ENCODE measurements at places on chromosomes 4 and X. TPM values are rescaled to one million over a fixed set of nuclear protein-coding genes. Genes with fewer than 3 reads are reported as not detected.

TRIM75 gene
- total RNA-seq, result not detected

SSX2B gene
- total RNA-seq, result not detected

AFF2 gene
- total RNA-seq, result under 0.01 TPM

SPANXN3 gene
- not detected for total RNA-seq

CPE gene
- 51.7 TPM for total RNA-seq

GUCY1A1 gene
- 23.4 TPM for total RNA-seq

USP51 gene
- 1.3 TPM for total RNA-seq

MAGEA8 gene
- not detected for total RNA-seq

SOWAHB gene
- under 0.01 TPM for total RNA-seq

EGF gene
- 0.83 TPM for total RNA-seq

RPS6KA3 gene
- total RNA-seq, result 29.0 TPM

DNA sequence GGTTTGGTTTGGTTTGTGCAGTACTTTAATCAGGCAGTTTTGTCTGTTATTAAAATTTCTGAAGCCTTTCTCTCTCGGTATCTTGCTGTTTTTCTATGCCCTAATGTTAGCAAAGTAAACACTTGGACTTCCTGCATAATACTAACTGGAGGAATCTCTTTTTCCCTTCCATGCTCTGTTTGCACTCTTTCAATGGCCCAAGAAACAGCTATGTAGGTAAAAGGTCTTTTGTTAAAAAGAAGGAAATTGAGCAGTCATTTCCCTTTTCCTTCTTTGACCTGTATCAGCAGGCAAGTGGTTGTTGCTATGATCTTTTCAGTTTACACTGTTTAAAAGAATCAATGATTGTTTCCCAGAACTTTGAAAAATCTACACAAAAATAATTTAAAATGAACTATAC lies 82.7 kb downstream of the CCSER1 start:
- DNase-seq, result no peak

DNA sequence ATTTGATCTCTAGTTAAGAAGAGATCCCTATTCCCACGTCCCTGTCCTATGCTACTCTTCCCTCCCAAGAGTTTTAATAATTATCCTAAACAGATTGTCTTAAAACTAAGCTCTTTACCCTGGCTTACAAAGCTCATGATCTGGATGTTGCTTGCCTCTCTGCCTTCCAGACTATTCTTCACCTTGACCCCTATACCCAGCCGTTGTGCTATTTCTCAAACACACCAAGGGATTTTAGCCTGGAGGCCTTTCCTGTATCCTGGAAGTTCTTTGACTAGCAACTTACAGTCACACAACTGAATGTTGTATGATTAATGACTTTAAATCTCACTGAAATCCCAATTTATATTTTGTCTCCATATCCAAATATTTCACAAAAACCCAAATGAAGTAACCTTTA lies 314.9 kb downstream of the ADGRL3 start:
- DNase-seq, result no peak

- no peak for DNase-seq
Measured at GRCh38 chr4:142762280-142762679, 83.8 kb downstream of the INPP4B start.

DNA sequence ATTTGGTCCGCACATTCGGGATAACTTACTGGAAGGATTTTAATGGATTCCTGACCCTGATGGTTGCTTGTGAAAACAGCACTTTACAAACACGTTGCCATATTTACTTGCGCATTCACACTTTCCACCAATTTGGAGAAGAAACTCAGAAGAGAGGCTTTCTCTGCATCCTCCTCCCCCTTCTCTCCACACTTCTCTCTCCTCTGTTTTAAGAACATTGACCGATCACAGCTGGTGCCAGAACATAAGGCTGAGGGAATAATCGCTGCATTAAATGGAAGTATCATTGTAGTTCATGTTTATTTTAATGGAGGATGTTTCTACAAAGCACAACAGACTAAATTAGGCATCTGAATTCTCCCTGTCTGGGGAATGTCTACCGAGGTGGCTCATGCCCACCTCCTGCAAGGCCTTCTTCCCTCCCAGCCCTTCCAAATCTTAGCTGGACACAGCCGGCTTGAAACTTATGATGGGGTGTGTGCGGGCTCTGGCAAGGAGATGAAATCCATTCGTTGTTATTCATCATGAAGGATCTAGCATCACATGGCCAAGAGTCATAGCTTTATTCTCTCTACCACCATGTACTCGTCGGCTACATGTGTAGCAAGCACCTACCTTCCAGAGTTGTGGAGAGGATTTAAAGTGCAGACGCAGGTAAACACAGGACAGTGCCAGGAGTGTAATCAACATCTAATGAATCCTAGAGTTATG lies 204.1 kb downstream of the LDB2 start:
- peak; percentile 50 for DNase-seq

DNA sequence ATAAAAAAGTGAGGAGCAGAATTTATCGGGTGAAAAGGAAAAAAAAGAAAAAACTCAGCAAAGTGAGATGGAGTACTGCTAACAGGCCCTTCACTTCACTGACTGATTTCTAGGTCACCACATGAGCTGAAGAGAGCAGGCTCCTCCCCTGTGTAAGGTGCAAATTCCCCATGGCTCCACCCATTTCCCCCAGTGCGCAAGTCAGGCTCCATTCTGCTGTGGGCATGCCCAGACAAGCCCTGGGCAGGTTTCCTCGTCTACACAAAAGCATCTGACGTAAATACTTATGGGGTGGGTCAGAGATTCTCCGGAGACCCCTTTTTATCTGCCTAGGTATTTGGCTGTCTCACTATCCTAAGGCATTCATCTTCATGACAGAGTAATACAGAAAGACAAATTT lies 157.9 kb downstream of the MAGEB5 start:
- no peak for DNase-seq

GRCh38 chrX:47683829-47684205 lies 24.8 kb upstream of the UXT start:
- DNase-seq, result no peak

DNA sequence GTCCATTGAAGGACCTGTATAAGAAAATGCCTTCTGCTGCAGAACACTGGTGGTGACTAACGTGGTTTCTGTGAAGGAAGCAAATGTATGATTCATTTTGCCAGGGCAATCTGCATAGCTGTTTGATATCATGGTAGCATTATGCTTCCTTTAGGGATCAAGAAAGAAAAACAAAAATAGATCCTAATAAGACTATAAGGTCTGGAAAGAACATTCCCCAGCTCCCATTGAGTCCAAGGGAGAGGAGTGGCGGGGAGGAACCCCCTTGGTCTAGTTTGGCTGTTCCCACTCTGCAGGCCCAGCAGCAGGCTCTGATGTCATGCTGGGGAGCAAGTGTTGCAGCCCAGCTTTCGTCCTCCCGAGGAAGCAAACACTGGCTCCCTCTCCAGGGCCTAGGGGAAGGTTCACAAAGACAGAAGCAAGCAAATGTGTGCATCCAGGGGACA lies 154.5 kb upstream of the GALNT7 start:
- peak; percentile 73 for DNase-seq

DNA sequence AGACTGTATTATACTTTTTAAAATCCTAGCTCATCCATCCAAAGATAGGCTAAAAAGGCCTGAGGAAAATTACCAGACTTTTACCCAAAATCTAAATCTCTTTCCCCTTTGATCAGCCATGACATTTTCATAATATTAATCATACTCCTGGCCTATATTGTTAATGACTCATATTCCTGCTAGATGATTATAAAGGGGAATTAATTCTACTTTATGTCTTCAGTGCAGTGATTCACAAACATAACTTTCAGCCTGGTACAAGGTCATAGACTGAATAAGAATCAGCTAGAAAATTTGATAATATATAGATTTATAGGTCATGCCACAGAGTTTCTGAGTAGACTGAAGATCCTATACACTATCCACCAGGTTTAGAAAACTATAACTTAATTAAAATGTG lies 1905.4 kb downstream of the C4orf33 start:
- DNase-seq, result no peak

DNA sequence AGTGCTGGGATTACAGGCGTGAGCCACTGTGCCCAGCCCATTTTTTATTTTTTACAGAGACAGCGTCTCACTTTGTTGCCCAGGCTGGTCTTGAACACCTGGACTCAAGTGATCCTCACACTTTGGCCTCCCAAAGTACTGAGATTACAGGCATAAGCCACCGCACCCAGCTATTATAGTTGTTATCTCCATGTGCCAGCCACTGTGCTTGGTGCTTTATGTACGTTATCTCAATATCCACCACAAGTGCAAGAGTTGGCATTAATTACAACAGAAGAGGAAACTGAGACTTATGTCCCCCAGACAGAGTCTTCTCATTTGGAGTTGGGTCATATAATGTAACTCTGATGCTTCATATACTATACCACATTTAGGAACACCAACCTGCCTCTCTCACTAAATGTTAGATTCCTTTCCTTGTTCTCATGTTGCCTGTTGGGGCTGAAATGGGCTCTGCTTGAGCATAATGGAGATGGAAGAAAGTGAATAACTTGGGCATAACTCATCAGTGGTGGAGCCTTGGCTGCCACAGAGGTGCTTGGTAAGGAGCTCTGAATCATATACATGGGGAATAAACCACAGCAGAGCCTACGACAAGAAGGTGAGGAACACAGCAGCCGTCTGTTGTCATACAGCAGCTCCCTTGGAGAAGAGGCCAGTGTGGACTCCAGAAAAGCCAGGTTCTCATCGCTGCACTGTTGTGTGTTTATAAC lies 84.3 kb downstream of the SPRY1 start:
- DNase-seq, result peak; percentile 46

DNA sequence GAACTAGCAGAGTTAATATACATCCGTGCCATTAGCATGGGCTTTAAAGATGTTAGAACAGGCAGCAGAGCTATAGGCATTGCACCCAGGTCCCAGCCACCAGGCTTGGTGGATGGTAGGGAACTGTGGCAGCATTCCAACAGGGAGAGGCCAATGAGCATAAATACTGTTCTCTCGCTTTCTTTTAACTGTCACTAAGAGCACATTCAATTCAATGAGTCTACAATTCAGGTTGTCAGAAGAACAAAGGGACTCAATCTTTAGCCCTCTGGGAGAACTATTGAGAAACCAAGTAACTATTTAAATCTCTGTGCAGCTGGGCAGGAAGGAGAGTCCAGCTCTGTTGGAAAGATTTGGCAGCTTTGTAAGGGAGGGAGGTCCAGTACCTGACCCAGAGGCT lies 165.6 kb downstream of the CHIC1 start:
- no peak for DNase-seq

DNA sequence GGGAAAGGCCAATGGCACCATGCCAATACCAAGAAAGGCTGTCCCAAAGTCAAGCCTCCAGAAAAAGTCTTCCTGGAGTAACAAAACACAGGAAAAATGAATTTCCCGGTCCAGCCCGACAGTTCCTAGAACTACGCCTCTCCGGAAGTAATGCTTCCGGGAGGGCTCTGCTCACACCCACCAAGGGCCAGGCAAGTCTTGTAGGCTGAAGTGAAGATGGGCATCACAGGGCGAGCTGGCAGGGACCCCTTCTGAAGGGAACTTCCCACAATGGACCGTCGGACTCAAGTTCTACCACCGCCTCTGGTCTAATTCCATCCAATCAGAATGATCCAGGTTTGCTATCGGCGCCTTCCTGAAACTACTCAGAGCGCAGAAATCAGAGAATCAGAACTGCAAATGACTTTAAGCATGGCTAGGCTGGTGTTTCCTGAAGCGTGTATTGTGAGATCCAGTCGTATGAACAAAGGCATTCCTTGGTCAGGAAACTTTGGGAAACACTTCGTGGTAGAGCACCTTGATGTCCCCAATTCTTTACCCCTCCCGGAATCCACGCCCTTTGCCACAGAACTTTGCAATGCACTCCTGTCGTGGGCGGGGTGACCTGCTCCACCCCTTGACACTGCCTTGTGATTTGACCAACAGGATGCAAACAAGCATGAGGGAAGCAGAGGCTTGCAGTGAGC lies 127.8 kb downstream of the BCOR start:
- no peak for DNase-seq

DNA sequence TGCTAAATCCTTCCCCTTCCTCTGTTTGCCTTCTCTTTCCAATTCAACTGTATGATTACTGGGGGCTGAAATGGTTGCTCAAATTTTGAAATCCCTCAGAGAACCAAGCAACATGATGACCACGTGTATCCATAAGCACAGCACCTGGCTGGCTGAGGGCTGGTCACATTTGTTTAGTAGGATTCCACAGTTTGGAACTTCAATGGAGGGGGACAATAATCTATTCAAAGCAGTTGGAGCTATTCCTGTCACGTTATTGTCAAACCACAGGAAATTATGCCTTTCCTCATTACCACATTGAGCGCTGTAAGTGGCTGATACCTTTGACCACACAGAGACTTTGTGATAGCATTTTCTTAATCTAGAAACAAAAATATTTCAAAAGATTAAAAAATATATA lies 7.0 kb downstream of the TMSB4X start:
- DNase-seq, result no peak

DNA sequence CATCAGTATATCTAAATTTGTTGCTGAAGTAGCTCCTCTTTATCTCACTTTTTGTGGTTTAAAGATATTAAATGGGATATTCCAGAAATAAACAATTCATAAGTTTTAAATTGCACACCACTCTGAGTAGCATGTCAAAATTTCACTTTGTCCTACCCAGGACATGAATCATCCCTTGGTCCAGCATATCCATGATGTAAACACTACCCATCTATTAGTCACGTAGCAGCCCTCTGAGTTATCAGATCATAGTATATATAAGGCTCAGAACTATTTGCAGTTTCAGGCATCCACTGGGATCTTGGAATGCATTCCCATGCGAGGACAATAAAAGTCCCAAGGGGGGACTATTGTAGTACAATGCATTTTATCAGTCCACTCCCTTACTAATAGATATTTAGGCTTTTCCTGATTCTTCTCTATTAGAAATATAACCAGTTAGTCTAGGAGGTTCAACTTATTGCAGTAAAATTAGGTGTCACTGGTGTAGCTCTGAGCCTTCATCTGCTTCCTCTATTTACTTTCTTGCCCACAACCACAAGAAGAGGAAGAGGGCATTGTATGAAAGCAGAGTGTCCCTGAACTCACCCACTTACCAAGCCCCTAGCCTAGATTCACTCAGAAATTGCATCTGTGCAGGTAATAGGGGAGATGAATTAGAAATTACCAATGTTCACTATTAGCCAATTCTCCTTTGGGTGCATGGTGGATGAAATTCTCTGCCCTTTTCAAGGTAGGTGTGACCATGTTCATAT lies 409.8 kb upstream of the GALNT7 start:
- DNase-seq, result peak; percentile 75

- no peak for DNase-seq
Measured at GRCh38 chr4:180798036-180798577, 1445.1 kb upstream of the TENM3 start.

GRCh38 chr4:54386042-54386669 lies 157.1 kb downstream of the PDGFRA start:
- no peak for DNase-seq

DNA sequence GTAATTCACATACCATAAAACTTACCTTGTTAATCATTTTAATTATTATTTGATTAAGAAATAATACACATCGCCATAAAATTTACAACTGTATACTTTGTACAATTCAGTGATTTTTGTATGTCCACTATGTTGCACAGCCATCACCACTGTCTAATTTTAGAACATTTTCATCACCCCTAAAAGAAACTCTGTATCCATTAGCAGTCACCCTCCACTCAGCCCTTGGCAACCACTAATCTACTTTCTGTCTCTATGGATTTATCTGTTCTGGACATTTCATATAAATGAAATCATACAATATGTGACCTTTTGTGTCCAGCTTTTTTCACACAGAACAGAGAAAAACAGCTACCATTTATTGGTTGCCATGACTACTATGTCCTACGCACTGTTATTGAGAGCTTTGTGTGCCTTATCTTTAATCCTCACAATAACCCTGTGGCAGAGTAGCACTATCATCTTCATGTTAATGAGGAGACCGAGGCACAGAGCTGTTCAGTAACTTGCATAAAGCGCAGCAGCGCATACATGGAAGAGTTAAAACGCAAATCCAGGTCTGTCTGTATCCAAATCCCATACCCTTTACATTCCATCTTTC lies 64.6 kb upstream of the PAGE1 start:
- DNase-seq, result no peak

- DNase-seq, result no peak
Measured at GRCh38 chr4:5114950-5115349, 63.7 kb downstream of the STK32B start.
